ENCODE measurements at places on chromosomes 3 and 15.

DNA sequence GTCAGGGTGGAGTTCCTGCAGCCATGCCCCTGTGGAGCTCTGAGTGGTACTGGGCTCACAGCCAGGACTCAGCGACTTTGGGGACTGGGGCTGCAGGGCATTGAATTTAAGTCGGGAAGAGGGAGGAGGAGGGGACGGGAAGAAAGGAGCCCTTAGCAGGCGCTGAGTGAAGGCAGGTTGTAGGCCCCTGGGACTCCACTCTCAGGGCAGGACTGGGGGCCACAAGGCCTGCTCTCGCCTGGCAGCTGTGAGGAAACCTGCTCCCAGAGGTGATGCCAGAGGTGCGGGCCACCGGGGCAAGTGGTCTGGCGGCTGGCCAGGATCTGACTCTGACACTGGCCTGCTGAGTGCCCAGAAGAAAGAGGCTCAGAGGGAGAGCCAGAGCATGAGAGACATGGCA is 73.5 kb downstream of the EPHB3 start:
- no peak for DNase-seq

GRCh38 chr3:146953511-146953981 is 348.4 kb upstream of the PLSCR5 start:
- DNase-seq = no peak

DNA sequence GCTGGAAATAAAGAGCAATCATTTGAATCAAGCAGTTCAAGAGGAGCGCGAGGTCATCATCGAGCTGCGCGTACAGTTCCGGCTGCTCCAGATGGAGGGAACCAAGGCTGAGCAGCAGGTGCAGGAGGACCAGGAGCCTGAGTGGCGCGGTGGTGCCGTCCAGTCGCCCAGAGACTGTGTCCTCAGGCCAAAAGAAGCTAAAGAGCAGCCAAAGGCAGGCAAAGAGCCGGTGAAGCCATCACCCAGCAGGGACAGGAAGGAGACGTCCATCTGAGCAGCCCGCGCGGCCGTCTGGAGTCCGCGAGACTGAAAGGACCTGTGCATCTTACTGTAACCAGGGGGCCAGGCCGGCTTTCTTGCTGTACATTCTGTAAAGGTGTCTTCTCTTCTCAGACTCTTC is 277.2 kb upstream of the TTC14 start:
- DNase-seq = no peak

DNA sequence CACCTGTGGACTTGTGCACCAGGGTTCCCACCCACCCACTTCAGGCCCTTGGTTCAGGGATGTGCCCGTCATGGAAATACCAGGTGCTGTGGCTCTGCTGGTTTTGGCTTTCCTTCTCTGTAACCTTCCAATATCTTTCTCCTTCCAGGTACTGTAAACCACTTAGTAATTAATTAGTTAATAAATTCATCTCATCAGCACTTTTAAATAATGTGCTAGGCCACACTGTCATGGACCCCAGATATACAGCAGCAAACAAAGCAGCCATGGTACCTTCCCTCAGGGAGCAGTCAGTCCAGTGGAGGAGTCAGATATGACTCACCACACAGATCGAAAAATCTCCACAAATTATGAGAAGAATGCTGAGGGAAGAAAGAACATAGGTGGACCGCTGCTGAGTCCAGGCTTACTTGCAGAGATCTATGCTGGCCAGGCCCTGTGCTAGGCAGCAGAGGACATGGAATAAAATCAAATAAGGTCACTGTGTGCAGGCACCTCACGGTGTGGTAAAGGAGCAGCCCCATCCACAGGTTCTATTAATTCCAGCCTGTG is 6.8 kb upstream of the GATA2 start:
- no peak for DNase-seq

DNA sequence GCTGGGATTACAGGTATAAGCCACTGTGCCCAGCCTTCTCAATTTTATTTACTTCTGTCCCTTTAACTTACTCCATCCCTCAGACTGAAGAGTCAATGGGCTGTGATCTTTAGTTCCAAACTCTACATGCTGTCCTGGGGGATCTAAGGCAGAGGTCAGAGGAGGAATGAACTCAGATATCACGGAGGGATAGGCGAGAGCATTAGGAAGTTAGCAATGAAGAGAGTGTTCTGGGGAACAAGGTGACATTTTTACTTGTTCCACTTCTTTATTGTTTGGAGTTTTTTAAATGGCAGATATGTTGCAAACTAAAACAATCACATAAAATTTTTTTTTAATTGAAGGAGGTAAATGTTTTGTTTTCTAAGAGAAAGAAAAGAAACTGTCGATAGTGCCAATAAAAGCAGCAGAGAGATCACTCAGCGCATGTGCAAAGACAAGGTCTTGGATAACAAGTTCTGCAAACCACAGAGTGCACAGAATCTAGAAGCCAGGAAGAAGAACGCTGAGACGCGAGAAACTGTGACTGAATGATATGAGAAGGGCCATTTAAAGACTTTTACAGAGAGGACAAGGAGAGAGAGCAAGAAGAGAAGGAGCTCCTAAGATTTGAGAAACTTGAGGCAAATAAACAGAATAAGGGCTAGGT is 10.8 kb upstream of the CA12 start:
- DNase-seq = no peak

- no peak for DNase-seq
These were observed 50.2 kb downstream of the GABRB3 start for GRCh38 chr15:26722621-26723160.

Data from lower leg skin (tissue), 4 donors.